Lower lobe of right lung (tissue), 2 donors: ENCODE measurements at places on chromosomes 11 and 22. TPM values are rescaled to one million over a fixed set of nuclear protein-coding genes. Genes with fewer than 3 reads are reported as not detected.

- DNase-seq = no peak
Observed at GRCh38 chr11:127037596-127037995, 37.0 kb upstream of the KIRREL3 start.

DNA sequence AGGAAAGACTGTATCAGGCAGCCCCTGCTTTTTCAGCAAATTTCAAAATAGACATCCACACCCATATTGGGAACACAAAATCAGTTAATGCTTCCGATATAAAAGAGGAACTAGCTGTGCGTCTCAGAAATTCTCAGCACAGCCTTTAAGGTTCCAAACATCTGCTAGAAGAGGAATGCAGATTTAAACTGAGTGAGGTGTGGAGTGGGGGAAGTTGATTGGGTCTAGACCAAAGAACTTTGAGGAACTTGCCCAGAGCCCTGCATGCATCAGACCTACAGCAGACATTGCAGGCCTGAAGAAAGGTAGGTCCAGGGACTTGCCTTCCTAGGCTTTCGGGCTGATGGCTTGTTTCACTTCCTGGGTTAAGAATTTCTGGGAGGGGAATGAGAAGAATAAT is at the start of gene MS4A4A:
TSS of gene MS4A4A (plus strand) at position 255 of the 400 bp plus-strand sequence. CDS start at position 265, 10 bp downstream.
- DNase-seq = peak; percentile 51

DNA sequence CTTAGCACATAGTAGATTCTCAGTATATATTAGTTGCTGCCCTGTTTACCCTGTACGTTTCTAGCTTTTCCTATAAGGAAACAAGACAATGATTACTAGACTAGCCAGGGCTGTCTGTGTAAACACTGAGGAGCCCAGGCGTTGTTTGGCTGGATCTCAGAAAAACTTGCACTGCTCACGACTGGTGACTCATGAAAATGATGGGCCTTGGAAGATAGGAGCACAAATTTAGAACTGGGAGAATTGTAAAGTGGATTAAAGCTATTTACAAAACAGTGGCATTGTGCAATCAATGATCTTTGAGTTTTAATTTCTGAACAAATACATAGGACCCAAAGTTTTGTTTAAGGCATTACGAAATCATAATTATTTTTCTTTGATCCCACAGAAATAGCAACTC is 276.9 kb downstream of the FAM76B start:
- no peak for DNase-seq

DNA sequence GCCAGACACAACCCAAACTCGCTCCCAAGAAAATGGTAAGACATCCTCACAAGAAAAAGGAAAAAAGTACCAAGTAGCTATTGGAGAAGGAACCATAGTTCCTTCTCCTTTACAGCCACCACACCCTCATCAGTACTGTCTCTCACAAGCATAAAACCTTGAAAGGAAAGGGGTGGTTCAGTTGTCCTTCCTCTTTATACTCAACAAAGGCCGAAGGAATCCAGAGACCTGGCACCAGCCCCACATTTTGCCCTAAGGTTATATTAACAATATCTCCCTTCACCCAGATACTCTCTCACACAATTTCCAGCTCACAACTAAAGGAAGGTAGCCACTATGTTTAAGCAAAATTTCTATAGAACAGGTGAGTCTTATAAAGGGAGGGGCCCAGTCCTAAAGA is 8.5 kb downstream of the FHIP1B start:
- no peak for DNase-seq

GRCh38 chr22:44591146-44591790 is 93.2 kb upstream of the RTL6 start:
- DNase-seq = no peak

DNA sequence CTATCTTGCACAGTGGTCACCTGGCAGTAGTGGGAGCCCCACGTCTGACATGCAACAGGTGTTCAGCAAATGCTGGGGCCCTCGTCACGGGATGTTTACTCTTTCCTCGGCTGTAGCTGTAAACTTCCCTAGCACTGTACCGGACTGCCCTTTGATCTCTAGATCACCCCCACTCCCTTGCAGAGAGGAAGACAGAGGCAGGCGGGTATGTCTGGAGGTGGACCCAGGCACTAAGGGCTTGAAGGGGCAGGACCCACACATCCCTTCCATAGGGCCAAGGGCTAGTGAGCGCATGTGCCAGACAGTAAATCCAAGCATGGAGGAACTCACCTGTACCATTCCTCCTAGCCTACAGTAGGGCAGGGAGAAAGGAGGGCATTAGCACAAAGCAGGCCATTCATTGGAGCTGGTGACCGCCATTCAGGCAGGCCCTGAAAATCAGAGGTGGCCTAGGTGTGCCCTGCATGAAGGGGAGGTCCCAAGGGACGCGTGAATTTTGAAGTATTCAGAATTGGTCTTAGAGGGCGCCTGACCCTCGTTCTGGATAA is 1.9 kb upstream of the SMTN start:
- no peak for DNase-seq

- no peak for DNase-seq
Observed at GRCh38 chr11:14872032-14872431, 20.0 kb downstream of the CYP2R1 start.

DNA sequence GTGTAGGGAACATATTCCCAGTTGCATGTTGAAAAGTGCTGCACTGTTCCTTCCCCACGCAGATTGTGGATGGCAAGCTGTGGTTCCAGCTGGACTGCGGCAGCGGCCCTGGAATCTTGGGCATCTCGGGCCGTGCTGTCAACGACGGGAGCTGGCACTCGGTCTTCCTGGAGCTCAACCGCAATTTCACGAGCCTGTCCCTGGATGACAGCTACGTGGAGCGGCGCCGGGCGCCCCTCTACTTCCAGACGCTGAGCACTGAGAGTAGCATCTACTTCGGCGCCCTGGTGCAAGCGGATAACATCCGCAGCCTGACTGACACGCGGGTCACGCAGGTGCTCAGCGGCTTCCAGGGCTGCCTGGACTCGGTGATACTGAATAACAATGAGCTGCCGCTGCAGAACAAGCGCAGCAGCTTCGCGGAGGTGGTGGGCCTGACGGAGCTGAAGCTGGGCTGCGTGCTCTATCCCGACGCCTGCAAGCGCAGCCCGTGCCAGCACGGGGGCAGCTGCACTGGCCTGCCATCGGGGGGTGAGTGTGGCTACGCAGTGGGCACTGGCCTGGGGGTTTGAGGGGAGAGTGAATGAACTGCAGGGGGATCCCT is 102.7 kb upstream of the MTNR1B start:
- peak; percentile 43 for DNase-seq

GRCh38 chr22:37753746-37754145 is 54.0 kb upstream of the GCAT start:
- DNase-seq = no peak

- no peak for DNase-seq
Observed at GRCh38 chr22:23689414-23689813, 1.4 kb upstream of the RGL4 start.

DNA sequence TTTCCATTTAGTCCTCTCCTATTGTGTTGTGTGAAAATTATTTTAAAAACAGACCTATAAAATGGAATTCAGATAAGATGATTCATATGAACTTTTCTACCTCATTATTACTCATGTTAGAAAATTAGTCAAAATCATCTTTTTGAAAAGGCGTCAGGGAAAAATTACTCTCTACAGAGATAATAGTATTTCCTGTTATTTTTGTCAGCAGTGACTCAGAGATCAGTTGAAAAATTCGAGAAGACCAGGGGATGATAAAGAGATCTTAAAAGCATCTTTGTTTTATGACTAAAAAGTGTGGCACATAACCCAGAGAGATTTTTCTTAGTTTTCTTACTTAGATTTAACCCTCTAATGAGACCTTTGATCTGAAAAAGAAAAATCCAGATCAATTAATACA is 157.9 kb upstream of the CARD18 start:
- DNase-seq = no peak

- no peak for DNase-seq
Observed at GRCh38 chr11:100927579-100927978, 202.0 kb downstream of the PGR start.

DNA sequence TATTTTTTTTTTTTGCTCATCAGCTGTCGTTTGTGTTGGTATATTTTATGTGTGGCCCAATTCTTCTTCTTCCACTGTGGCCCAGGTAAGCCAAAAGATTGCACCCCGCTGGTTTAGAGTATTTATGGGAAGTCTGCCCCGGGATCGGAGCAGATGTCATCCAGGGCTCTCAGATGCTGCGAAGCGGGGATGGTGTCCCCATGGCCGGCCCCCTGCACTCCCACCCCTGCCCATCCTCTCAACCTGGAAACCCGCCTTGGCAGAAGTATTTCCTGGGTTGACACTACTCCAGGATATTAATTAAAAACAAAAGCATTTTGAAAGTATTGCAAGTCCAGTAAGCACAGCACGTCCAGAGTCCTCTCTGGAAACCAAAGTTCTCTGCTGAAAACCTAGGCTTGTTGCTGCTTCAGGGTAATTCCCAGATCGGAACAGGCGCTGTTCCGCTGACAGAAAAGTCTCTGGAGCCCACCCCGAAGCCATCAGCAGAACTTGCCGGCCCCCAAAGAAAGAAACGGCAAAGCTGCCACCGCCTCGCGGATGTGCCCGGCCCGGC is 833 bp downstream of the SCUBE2 start:
- DNase-seq = no peak

GRCh38 chr11:78731027-78731426 is 156.4 kb upstream of the NARS2 start:
- DNase-seq = no peak

DNA sequence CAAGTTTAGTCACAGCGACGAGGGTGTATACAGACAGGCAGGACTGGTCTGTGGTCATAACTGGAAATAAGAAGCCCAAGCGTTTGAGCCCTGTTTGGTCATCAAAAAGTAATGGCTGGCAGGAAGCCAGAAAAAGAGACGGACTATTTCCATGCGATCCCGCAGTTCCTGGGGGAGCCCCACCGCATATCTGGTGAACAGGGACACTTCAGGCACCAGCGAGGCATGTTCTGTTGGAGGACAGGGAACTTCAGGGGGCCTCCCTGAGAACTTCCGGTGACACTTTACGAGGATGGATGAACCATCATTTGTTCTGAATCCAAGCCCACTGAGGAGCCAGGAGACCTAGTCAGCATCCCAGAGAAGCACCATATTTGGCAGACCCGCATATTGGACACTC is 29.7 kb upstream of the TRIM29 start:
- DNase-seq = no peak

- no peak for DNase-seq
Observed at GRCh38 chr11:20360650-20361049, 2.9 kb upstream of the HTATIP2 start.

GRCh38 chr11:55658608-55659007 is 3.4 kb upstream of the OR4C6 start:
- DNase-seq = no peak

GRCh38 chr11:124895471-124895971 is 2.1 kb downstream of the ROBO4 start:
- DNase-seq = no peak

- no peak for DNase-seq
Observed at GRCh38 chr11:11814614-11815452, 26.9 kb upstream of the USP47 start.

- DNase-seq = no peak
Observed at GRCh38 chr11:71450939-71451338, 2.1 kb upstream of the NADSYN1 start.

DNA sequence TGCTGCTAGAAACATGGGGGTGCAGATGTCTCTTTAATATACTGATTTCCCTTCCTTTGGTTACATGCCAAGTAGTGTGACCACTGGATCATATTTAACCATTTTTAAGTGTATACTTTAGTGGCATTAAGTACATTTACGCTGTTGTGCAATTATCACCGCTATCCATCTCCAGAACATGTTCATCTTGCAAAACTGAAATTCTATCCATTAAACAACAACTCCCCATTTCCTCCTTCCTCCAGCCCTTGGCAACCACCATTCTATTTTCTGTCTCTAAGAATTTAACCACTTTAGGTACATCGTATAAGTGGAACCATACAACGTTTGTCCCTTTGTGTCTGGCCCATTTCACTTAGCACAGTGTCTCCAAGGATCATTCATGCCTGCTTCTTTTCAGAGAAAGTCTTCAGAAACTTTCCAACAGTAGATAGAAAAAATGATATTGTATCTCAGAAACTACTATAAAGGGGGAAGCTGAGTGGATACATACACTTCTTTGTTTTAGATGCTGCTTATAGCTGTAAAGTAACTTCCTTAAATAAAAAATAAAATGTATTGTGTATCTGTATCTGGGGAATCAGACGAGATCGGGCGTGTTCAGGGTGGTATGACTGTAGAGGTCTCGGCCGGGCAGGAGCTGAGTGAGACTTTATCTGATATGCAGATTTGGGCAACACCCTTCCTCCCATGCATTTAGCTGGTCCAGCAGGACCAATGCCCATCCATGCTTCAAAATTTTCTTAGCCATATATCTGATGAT is 44.6 kb upstream of the ZBED5 start:
- no peak for DNase-seq

DNA sequence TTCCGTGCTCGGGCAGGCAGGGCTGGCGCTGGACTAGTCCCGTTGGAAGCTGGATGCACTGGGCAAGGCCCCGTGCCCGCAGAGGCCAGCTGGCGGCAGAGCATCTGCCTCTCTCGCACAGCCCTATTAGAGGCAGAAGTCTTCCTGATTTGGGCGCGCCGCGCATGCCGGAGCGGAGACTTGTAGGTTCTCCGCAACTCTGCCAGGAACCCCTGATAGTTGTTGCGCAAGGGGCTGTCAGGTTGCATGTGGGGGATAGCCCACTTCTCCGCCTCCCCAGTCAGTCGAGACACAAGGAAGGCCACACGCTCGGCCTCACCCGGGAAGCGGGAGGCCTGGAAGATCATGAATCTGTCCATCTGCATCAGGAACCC is 1.2 kb downstream of the RTL6 start:
- peak; percentile 50 for DNase-seq

DNA sequence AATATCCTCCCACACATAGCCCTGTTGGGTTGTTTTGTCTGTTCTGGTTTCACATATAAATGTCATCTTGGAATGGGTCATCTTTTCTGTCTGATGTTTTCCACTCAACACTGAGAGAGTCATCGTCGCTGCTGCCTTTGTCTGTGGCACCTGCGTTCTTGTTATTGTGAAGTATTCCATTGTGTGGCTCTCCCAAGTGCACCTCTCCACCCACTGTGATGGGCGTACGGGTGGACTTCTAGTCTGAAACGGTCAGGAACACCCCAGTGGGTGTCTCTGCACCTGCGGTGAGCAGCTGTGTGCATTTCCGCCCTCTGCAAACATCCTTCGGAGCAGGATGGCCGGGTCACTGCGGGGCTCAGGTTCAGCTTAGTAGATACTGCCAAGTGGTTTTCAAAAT is 34.5 kb upstream of the RTL6 start:
- DNase-seq = no peak

VSIG2 gene
- total RNA-seq = 30.5 TPM

OR8D4 gene
- total RNA-seq = not detected

F2 gene
- not detected for total RNA-seq

DEPDC7 gene
- total RNA-seq = 0.71 TPM

PDGFB gene
- total RNA-seq = 30.5 TPM

SAC3D1 gene
- total RNA-seq = 12.6 TPM

LMO2 gene
- total RNA-seq = 56.4 TPM
